ENCODE measurements at places on chromosomes 16 and 17.

DNA sequence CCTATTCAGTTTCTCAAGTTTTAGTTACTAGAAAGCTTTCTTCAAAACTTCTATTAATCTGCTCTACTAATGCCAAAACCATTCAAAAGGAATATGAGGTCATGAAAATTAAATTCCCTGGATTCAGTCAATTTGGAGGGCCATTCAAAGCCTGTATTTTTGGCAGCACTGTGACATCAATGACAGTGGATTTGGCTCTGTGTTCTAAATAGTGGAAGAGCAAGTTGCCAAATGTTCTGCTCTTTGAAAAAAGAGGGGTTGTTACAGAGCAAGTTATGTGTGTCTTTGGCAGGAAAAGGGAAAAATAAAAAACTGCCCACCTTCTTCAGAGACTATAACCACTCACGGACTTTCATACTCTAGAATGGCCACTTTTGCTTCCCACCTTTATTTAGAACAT lies 3.2 kb upstream of the C16orf46 start:
- DNase-seq: no peak

DNA sequence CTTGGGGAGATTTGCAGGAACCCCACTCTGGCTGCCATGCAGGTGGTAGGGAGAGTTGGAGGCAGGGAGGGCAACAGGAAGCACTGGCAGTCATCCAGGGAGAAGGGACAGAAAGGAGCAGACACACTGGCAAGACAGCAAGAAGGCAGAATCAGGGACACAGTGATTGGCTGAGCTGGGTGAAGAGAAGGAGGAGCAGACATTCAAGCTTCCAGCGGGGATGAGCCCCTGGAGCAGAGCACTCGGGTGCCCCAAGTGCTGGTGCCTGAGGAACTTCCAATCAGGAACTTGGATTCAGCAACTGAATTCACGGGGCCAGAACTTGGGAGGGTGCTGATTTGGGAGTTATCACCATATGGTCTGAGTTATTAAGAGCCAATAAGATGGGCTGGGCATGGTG lies 6.3 kb upstream of the ITGA3 start:
- no peak for DNase-seq

GRCh38 chr17:8073627-8074484 lies 13.7 kb downstream of the ALOX12B start:
- peak; percentile 54 for DNase-seq

DNA sequence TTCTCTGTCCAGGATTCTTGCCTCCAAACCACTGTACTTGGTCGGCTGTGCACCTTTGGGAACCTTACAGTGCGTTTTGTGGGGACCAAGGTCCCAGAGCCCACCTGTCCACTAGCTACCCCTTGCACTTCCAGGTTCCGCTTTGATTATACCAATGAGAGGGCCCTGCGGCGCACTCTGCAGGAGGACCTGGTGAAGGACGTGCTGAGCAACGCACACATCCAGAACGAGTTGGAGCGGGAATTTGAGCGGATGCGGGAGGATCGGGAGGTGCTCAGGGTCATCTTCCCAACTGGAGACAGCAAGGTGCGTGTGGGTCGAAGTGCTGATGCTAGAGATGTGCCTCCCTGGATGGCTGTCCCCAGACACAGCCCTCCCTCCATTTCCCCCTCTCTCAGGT lies 18.8 kb downstream of the POLR2A start:
- DNase-seq: no peak

DNA sequence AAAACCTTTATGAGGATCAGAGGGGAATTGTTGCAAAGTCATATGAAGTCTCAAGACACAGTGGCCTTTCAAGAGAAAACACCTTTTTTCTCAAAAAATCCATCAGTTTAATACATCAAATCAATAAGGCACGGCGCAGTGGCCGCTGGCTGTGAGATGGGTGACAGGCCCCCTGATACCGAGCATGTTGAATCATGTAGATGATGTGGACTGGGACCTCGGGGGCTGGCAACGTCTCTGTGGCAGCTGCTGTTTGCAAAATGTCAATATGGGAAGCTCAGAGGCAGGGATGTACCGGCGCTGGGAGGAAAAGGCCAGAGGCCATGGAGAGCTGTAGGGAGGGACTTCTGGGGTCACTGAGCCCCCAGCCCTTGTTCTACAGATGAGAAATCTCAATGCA lies 169.1 kb downstream of the GSG1L start:
- no peak for DNase-seq

DNA sequence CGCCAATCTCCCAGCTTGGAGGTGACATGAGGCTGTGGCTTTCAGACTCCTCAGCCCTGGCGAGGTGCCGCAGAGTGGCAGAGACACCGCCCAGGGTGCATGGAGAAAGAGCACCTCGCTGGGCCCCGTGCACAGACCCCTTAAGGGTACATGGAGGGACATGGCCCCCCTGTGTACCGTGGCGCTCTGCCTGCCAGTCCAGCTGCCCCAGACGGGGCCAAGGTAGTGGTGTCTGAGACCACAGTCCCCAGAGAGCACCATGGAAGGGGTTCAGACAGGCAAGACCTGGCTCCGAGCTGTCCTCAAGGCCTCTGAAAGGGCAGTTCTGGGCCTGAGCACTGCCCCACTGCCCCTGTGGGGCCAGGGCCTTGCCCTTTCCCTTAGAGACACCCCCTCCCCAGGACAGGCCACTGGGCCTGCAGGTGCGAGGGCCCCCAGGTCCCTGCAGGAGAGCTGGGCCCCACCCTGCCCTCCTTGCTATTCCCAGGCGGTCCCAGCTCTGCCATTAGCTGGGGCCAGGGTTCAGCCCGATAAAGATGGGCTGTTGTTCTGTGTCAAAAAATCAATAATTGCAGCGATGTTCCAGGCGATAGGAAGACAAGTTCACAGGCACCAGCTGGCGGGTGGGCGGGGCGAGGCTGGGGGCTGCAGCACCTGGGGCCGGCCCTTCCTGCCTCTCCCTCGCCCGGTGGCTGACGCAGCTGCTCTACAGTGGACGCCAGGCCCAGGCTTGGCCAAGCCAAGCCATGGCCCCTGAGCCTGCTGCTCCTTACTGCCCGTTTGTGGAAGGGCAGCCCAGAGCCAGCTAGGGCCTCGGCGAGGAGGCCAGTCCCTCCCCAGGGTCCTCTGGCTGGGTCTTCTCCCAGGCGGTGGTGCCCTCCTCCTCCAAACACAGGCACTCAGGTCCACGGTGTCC lies 51.7 kb downstream of the ZFPM1 start:
- DNase-seq: no peak

DNA sequence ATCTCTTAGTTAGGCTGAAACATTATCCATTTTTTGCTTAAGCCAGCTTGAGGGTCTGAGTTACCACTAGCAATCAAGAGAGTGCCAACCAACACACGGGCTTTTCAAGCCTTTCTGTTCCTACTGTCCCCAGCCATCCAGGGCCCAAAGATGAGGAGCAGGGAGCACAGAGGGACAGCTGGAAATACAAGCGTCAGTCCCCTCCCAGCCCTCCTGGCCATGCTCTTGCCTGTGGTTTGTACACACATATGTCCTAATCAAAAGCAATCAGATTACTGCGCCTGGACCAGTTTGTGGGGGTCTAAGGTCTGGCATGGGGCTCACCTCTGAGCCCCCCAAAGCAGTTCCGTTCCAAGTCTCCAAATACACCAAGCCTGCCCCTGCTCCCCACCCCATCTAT lies 3.5 kb downstream of the CORO7 start:
- DNase-seq: no peak

DNA sequence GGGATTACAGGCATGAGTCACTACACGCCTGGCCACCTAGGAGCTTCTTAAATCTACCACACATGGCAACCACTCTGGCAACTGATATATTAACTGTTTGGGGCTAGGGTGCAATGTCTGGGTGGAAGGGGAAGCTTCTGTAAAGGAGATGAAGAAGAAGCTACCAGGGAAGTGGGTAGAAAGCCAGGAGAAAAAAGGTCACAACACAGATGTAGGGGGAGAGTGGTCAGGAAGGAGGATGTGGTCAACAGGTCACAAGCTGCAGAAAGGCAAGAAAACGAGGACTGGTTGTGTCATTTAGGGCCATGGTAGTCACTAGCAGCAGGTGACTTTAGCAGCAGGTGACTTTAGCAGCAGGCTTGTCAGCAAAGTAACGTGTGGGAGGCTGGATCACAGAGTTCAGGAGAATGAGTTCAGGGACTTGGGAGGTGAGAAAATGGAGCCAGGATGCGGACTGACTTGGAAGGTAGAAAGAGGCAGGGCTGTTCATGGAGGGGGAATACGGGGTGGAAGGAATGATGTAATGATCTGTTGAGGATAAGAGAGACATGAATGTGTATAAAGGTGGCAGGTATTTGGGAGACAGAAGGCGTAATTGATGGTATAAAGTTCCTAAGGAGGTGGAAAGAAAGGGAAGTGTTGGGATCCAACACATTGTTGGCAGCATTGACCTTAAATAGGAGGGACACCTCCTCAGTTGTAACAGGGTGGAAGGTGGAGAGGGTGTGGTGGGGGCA lies 16.3 kb upstream of the WFIKKN2 start:
- no peak for DNase-seq

GRCh38 chr17:10757067-10757466 lies 27.2 kb upstream of the TMEM220 start:
- no peak for DNase-seq

GRCh38 chr17:40093580-40094201 lies 6.7 kb downstream of the NR1D1 start:
- no peak for DNase-seq

DNA sequence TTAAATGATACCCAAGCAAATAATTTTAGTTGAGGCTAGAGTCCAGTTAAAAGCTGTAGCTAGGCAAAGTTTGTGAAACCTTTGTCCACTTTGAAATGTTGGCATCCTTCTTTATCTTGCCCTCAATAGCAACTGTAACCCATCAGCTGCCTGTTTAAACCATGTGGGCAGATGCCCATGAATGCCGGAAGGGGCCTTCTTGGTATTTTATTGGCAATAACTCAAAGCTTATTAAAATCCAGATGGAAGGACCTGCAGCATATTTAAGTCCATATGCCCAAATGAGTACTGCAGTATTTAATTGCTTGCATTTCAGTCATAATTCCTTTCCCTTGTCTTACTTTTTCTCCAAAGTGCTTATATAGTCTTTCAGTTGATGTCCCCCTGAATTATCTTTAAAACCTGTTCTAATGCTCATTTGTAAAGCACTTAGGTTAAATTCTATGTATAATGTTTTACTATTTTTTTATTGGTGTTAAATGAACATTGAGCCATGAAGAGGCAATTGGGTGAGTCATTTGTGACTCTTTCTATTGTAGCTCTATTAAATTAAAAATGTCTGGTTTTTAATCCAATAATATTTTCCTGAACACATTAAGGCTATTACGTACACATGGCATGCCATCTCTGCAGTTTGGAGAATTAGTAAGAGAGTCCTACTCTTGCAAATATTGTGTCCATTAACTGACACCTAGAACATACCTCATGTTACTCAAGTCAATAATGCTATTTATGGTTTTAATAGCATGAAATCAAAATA lies 225.3 kb downstream of the KCNJ2 start:
- no peak for DNase-seq

- no peak for DNase-seq
Measured at GRCh38 chr17:50608700-50609379, 25.8 kb upstream of the ABCC3 start.

- DNase-seq: no peak
Measured at GRCh38 chr16:52141871-52142270, 405.1 kb downstream of the TOX3 start.

- peak; percentile 39 for DNase-seq
Measured at GRCh38 chr16:59046335-59046734, 312.2 kb upstream of the GOT2 start.
